Right ventricle myocardium inferior (tissue), 1 donor: ENCODE measurements at places on chromosomes 7 and 10.

DNA sequence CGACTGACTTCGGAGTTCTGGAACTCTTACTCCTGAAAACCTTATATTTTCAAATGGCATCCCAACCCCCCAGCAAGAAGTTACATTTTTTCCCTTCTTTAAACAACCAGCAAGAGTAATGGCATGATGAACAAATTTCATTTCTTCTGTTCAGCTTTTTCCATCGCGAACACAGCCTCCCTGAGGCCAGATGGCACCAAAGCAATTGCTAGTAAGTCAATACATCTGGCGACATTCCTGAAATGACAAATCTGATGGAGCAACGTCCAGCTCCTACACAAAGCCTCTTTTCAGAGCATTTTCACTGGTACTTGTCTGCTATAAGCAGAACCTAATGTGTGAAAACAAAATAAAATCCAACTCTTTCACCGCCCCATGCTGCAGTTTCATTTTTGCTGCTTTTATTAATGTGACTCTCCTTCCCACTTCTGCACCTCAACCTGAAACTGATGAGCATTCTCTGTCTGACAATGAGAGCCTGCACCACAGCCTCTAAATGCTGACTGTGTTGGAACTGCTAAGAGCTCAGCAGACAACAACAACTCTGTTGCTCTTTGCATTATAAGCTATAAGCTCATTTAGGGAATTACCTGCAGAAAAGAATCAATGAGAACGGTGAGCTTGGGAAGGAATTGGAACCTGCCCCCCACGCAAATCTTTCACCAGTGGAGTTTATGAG, 229.8 kb downstream of the FGFR2 start:
- no peak for DNase-seq

DNA sequence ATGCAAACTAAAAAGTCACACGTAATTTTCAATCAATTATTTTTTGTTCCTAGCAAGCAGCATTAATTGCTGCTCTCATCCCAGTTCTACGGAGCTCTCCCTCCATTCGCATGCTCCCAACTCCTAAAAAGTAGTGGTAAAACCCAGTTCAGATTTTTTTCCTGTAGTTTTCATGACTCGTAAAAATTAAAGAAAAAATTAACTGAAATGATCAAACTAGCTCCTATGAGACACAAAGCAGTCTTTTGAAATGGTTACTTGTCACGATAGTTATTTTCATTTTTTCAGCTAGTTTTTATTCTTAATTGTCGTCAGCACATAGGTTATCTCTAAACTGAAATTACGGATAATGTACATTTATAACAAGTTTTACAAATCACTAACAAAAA, 1.8 kb downstream of the HNRNPA2B1 start:
- no peak for DNase-seq

DNA sequence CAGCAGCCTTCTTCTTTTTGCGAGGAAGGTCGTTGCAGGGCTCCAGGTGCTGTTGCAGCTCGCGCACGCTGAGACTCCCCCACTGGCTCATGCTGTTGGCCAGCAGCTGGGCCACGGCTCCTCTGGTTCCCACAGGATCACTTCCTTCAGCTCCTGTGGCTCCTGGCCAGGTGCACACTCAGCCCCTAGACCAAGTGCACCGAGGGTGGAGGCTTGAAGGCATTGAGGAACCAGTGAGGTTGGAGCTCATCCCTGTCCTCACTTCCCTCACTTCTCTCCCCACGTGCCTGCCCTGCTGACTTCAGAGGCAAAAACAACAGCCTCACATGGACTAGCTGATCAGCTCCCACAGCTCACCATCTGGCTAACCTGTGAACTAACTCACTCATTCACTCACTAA, 46.2 kb upstream of the ADRB1 start:
- peak; percentile 73 for DNase-seq

GRCh38 chr7:64651203-64651602, 14.7 kb upstream of the ZNF107 start:
- no peak for DNase-seq

GRCh38 chr7:131537571-131537978, 18.9 kb downstream of the PODXL start:
- no peak for DNase-seq

GRCh38 chr10:54985732-54986131, 184.7 kb upstream of the PCDH15 start:
- DNase-seq: no peak

DNA sequence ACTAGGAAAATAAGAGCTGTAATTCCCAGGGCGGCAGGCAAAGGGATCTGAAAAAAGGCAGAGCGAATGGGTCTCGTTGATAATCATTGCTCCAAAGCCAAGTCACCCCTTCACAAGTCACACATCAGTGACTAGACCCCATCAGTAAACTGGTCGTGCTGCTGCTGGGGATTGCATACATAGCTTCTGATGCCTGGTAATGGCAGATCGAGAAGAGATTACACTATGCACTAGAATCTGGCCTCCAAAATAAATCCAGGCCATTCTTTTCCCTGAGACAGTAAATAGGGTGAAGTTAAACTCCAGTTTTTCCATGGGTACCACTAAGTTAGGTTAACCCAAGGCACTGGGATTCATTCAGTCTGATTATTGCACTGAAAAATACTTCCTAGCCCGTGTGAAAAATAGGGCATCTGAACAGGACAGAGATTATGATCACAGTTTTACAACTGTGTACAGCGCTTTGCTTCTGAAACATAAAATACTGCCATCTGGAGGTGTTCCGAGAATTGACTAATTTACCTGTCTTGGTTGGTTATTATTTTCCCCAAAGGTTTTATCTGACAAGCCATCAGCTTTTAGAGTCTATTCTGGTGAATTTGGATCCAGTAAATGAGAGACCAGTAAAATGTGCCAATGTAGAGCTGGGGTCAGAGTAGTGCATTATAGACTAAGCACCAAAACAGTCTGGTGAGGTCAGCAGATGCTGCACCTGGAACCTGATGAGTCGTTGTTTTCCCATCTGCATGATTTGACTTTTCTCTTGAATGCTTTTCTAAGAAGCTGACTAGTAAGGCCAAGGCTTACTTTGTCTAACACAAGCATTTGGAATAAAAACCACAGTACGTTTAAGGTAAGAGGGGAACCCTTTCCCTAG, 82.9 kb upstream of the AFAP1L2 start:
- no peak for DNase-seq
